Neural crest cell (in vitro differentiated cells): ENCODE measurements at places on chromosomes 1 and 21. TPM values are rescaled to one million over a fixed set of nuclear protein-coding genes. Genes with fewer than 3 reads are reported as not detected.

GRCh38 chr1:54401799-54402198, 4.4 kb downstream of the SSBP3 start:
- no peak for DNase-seq

DNA sequence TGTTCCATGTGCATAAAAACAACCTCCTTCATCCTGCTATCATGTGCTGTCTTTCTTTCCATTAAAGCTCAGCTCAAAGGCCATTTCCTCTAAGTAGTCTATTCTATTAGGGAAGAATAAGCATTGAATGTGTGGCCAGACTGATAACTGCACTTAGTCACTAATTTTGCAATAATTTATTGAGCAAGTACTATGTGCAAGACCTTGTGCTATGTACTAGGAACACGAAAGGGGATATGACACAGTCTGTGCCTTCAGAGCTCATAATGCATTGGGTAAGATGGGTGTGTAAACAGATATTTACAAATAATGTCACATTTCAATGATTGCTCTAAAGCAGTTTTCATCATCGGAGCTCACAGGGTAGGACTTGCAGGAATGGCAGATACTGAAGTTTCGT, 54.2 kb downstream of the NMNAT2 start:
- no peak for DNase-seq

DNA sequence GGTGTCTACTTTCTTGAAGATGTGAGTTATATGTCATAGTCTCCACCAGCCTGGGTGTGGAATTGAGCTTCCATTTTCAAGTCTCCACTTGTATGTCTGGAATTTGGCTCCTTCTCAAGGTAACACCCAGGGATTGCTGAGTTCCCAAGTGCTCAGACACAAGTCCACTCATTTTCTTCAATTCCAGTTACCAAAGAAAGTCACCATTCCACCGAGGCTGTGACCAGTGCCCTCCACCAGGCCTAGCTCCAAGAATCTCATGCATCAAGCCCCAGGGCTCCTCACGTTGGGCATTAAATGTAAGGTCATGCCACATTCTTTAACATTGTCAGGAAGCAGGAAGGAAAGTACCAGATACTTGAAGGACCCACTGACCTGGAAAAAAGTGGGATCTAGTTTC, 2.4 kb upstream of the RAB4A start:
- no peak for DNase-seq

DNA sequence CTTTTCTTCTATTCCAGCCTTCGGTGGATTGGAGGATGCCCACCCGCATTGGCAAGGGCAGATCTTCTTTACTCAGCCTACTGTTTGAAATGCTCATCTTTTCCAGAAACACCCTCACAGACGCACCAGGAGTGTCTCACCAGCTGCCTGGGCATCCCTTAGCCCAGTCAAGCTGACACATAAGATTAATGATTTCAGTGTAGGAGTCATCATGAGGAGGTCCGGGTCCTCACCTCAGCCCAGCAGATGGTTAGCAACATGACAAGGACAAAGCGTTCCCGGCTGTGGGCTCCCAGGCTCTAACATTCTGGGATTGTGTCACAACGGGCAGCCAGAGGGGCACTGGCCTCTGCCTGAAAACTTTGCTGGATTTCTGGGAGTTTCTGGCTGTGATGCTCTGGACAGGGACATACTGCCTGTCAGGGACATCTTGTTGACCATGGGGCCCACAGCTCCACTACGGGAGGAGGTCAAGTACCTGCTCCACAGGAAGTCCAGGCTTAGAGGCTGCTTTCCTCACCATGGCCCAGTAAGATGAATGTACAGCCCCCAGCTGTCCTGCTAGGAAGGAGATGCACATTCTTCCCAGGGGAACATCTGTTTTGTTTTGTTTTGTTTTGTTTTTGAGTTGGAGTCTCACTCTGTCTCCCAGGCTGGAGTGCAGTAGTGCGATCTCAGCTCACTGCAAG, 204.0 kb upstream of the COA6 start:
- DNase-seq: no peak

Gene SPRR5
- not detected in 2 replicates for total RNA-seq

Gene CLDN17
- not detected in 2 replicates for total RNA-seq

- no peak for DNase-seq
Observed at GRCh38 chr1:164772635-164773034, 213.7 kb downstream of the PBX1 start.

DNA sequence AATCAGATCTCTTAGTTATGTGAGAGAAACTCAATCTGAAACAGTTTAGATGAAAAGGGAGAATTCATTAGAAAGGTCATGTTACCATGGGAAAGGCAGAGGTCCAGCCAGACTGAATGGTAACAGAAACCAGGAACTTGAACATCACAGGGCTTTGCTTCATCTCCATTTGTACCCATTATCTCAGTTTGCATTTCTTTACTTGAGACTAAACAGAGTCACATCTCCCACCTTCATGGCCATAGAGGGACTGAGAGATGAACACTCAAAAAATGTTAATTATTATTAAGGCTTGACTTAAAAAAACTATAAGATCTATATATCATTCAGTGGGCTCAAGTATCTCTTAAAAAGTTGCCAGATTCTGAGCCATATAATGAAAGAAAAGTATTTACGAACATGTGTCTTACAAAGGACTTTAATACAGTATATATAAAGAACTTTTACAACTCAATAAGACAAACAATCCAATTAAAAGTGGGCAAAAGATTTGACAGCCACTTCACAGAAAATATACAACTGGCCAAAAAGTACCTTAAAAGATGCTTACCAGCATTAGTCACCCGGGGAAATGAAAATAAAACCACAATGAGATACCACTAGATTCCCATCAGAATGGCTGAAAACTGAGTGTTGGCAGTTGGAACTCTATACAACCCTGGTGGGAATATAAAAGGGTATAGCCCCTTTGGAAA, 13.2 kb downstream of the KYAT3 start:
- DNase-seq: no peak

GRCh38 chr1:147527941-147528936, 13.1 kb upstream of the BCL9 start:
- no peak for DNase-seq

GRCh38 chr1:65264197-65264929, 45.0 kb upstream of the DNAJC6 start:
- DNase-seq: peak; percentile 50

- peak; percentile 8 for DNase-seq
Observed at GRCh38 chr1:201184307-201185122, 6.1 kb upstream of the IGFN1 start.

DNA sequence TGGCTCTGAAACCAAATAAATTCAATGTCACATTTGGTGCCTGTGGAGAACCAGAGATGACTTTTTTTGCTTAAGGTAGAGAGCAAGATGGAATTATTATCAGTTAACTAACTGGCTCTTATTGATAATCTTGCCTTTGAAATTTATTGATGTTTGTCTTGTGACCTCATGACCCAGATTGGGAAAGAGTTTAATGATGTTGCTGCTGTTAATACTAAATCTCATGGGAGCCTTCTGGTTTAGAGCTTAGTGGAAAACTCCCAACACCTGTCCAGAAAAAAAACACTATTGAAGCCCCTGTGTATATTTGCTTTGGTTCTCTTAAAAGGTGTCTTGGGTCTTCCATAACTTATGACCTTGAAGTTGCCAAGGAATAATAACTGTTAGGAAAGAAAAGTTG, 9.9 kb downstream of the CHTOP start:
- DNase-seq: no peak

GRCh38 chr1:115186711-115187265, 97.5 kb upstream of the TSPAN2 start:
- no peak for DNase-seq

Gene GJA9
- not detected in 2 replicates for total RNA-seq

DNA sequence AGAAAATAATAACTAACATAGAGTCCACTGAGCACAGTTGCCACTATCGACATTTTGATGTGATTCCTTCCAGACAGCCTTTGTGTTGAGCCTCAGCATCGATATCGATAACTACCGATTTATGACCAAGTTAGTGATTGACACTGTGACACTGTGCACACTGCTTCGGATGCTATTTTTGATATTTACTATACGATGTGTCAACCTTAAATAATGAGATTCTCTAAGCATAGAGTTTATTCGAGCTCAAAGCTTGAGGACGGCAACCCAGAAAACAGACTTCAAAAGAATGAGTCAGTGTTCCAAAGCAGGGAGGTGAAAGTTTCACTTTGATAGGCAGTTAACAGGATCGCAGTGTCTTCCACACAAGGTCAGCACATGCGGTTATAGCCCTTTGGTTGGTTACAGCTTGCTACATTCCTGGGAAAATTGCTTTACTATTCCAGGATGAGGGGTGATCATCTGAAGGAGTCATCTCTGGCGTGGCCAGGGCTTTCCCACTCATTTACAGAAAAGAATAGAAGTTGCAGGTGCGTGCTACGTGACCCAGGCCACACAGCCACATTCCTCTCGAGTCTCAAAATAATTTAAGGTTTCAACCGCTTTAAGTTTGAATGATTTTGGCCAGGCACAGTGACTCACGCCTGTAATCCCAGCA, 53.6 kb upstream of the EFHD2 start:
- no peak for DNase-seq

- no peak for DNase-seq
Observed at GRCh38 chr1:224769452-224770335, 153.6 kb downstream of the CNIH3 start.

DNA sequence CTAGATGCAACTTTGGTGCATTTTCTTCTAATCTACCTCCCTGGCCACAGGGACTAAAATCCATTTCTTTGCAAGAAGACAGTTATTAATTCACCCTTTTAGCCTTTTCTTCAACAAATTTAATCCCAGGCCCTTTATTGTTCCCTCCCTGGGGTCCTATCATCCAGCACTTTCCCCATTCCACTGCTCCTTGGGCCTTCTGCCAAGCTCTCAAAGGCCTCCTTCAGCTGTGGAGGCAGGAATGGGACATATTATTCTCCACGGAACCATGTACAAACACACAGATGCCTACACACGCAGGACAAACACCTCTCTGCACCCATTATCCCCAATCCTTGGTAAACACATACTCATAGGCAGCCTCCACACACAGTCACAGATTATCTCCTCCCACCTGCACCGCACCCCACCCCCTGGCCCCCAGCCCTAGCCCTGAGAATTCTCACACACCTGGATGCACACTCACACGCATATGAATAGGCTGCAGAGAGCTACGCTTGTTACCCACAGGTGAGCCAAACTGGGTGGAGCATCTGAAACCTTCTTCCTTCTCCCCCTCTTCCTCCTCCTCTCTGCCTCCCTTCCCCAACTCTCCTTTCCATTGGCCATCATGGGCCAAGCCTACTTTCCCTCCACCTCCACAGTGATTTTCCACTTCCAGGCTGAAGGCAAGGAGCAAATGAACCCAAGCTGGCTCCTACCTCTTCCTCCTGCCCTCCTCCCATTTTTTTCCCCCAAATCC, 11.7 kb downstream of the TAGLN2 start:
- DNase-seq: no peak

DNA sequence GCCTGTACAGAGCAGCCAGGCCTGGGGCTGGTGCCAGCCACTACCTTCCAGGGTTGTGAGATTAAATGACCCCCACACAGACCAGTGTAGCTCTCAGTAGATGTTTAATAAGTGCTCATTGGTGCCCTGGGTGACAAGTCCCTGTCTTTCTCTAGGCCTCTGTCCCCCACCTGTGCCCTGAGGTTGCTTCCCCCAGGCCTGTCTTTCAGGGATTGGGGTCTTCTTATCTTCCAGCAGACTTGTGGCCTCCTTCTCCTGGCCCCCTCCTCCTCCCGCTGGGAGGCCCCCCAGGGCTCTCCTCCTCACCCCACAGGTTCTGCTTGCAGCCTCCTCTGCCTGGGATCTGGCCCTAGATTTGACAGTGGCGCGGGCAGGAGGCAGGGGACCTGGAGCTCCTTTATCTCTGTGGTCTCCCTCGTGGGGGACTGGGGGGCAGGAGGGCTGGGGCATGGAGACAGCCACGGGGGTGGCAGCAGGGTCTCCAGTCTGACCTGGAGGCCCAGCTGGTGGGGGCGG, 40.3 kb downstream of the EPHA2 start:
- DNase-seq: no peak

DNA sequence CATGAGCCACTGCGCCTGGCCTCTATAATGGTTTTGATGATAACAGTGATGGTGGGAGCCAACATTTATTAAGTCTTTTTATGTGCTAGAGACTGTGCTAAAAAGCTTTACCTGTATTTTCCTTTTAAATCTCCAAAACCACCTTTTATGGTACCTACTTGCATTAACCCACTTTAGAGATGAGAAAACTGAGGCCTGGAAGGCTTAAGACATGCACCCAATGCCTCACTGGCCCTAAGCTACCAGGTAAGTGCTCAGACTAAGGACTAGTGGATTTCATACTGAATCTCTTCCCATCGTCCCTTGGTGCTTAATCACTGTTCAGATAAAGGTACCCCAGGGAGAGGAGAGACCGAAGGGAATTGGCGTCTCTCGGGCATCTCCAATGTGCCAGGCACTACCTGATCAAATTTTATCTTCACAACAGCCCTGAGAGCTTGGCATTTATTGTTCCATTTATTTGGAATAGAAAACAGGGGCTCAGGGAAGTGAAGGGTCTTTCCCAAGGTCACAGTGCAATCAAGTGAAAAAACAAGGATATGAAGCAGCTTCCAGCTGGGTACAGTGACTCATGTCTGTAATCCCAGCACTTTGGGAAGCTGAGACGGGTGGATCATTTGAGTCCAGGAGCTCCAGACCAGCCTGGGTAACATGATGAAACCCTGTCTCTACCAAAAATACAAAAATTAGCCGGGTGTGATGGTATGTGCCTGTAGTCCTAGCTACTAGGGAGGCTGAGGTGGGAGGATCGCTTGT, 84.2 kb downstream of the LACTBL1 start:
- no peak for DNase-seq

Gene SPATA21
- total RNA-seq: not detected in 2 replicates

Gene TSSK3
- 2.2 and 2.7 TPM in 2 replicates for total RNA-seq

DNA sequence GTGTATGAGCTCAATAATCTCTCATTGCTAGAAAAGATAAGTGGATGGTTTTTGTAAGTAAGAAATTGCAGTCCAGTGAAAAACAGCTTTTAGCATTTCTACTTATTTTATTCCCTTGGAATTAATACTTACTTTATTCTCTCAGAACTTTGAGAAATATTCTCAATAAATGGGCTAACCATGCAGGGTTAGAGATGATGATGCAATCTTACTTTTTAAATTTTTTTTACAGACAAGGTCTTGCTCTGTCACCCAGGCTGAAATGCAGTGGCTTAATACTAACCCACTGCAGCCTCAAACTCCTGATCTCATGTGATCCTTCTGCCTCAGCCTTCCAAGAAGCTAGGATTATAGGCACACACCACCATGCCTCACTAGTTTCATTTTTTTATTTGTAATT, 440.8 kb upstream of the ZP4 start:
- DNase-seq: no peak

DNA sequence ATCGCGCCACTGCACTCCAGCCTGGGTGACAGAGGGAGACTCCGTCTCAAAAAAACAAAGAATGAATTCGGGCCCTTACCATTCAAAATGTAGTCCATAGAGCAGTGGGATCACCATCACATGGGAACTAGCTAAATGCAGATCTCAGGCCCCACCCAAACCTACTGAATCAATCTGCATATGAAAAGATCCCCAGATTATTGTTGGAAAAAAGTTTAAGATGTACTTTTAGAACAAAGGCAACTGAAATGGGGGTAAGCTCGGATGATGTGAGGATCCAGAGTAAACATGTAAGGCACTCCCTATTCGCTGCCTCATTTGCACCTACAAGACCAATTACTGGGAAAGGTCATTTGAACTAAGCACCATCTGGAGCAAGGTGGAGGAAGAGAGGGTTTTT, 803 bp upstream of the FLAD1 start:
- DNase-seq: no peak

GRCh38 chr1:81073580-81073979, 727.2 kb upstream of the ADGRL2 start:
- DNase-seq: no peak

Gene LINGO4
- total RNA-seq: not detected in 2 replicates

- no peak for DNase-seq
Observed at GRCh38 chr1:6136516-6137220, 43.5 kb downstream of the CHD5 start.
